Activated CD4-positive, alpha-beta T cell treated with anti-CD3 and anti-CD28 coated beads, Interleukin-2, amount 10 ng/mL, durations not matched to agents 7 days and 5 days (primary cell): ENCODE measurements at places on chromosomes 4 and X. TPM values are rescaled to one million over a fixed set of nuclear protein-coding genes. Genes with fewer than 3 reads are reported as not detected.

Gene CCDC149
- not detected for total RNA-seq

- DNase-seq: no peak
- peaks cover 24% of the 10 kb centered on the region for H3K27me3 ChIP-seq
- H3K27ac ChIP-seq: no peak overlapping the region
- H3K4me1 ChIP-seq: peaks cover 20% of the 10 kb centered on the region
- no peak overlapping the region for H3K4me3 ChIP-seq
- H3K36me3 ChIP-seq: peaks cover 3% of the 10 kb centered on the region
Observed at GRCh38 chr4:109967798-109968520, 55.3 kb downstream of the EGF start.

DNA sequence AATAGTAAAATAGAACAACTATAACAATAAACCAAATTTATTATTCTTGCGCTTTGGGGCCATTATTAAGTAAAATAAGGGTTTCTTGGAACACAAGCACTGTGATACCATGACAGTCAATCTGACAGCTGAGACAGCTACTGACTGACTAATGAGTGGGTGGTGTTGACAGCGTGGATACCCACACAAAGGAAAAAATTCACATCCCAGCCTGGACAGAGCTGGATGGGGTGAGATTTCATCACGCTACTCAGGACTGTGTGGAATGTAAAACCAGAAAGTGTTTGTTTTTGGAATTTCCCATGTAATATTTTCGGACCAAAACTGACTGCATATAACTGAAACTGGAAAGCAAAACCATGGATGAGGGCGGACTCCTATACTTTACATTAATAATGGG, 48.8 kb downstream of the IGFBP7 start:
- H3K27me3 ChIP-seq: peaks cover 11% of the 10 kb centered on the region
- H3K4me3 ChIP-seq: no peak overlapping the region
- H3K4me1 ChIP-seq: no peaks in the 10 kb centered on the region

GRCh38 chr4:109155084-109155483, 147.4 kb downstream of the COL25A1 start:
- H3K27ac ChIP-seq: no peak overlapping the region
- H3K36me3 ChIP-seq: no peaks in the 10 kb centered on the region
- H3K4me1 ChIP-seq: no peaks in the 10 kb centered on the region
- DNase-seq: no peak
- H3K4me3 ChIP-seq: no peak overlapping the region

GRCh38 chrX:25028726-25029125, 13.0 kb upstream of the ARX start:
- no peak for DNase-seq
- H3K4me1 ChIP-seq: no peaks in the 10 kb centered on the region
- no peak overlapping the region for H3K27ac ChIP-seq
- no peaks in the 10 kb centered on the region for H3K36me3 ChIP-seq
- peaks cover 26% of the 10 kb centered on the region for H3K27me3 ChIP-seq
